ENCODE measurements at places on chromosomes 2 and 18.

DNA sequence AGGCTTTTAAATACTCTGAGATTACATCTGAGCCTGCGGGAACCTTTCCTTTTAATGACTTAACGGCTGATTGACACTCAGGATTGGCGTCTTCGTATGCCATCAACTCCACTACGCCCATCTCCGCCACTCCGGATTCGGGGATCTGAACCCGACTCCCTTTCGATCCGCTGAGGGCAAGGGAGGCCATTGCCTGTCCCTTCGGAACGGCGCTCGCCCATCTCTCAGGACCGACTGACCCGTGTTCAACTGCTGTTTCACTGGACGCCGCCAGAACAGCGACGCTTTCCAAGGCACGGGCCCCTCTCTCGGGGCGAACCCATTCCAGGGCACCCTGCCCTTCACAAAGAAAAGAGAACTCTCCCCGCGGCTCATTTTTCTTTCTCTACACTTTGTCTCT lies 90.4 kb downstream of the PID1 start:
- DNase-seq = no peak

DNA sequence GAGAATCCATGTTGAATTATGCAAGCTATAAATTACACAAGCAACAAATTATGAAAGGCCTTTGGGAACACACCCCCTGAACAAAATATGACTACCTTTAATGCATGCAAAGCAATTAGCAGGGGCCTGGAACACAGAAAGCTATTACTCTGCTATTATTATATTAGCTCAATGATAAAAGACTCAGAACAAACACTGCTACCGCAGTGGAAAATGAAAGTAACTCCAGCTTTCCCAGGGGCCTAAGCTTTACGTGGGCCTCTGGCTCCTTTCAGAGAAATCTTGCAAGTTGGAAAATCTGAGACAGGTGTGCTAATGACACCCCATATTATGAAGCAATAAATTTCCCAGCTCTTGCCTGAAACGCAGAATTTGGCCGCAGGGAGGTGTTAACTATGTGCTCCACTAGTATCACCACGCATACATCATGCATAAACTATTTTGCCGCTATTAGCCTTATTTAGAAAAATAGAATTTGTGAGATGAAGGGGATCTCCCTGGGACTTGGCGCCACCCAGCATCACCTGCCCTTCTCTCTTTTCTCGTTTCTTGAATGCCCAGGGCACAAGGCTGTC lies 321.6 kb upstream of the LYPD1 start:
- DNase-seq = no peak

- no peak for DNase-seq
Observed at GRCh38 chr18:13280070-13280795, 61.7 kb downstream of the LDLRAD4 start.

DNA sequence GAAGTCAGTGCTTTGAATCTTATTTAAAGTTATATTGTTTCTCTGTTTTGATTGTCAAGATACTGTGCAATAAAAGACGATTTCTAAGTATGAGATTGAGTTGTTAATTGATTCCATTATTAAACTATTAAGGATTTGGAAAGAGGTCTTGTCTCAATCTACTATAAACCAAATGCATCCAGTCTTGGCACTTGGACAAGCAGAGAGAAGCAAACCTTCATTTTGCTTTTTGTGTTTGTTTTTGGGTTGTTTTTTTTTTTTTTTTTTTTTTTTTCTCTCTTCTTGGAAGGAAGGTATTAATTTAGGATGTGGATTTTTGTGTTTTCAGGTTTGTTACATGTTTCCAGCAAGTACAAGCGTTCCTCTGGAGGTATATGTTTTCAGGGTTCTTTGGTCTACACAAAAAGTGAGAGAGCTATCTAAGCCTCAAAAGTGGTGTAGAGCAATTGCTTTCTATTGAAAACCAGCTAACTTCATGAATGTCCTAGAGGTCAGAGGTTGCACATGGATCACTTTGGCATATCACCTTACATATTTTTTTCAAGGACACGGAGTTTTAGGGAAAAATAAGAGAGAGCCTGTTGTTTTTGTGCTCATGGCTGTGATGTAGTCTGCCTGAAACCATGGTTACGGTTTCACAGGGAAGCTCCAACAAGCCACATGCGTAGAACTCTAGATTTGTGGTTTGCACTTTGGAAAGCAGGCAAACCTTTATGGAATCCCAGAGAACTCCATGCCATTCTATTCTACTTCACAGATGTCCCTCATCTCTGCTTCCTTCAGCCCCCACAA lies 1.8 kb downstream of the PRKCE start:
- DNase-seq = no peak

GRCh38 chr2:676647-677055 lies 555 bp downstream of the TMEM18 start:
- DNase-seq = no peak

GRCh38 chr18:10743766-10744165 lies 217.9 kb downstream of the NAPG start:
- no peak for DNase-seq

- DNase-seq = no peak
Observed at GRCh38 chr2:118417406-118418120, 329.3 kb downstream of the INSIG2 start.

DNA sequence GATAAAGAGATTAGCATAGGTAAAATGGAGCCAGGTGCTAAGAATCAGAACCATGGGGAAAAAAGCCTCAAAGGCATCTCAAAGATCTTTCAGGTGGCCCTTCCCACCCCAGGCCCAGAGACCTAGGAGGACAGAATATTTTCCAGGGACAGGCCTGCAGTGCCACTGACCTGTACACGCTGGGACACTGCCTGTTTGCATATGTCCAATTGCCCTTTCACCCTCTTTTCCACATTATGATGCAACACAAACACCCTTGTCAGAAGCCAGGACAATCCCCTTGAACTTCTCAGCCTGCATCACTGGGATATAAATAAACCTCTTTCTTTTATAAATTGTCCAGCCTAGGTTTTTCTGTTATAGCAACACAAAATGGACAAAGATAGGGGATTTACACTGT lies 419.1 kb downstream of the TRIB2 start:
- DNase-seq = no peak

- DNase-seq = no peak
Observed at GRCh38 chr18:60021556-60021955, 121.8 kb downstream of the PMAIP1 start.

GRCh38 chr18:59813942-59814341 lies 85.9 kb upstream of the PMAIP1 start:
- no peak for DNase-seq

DNA sequence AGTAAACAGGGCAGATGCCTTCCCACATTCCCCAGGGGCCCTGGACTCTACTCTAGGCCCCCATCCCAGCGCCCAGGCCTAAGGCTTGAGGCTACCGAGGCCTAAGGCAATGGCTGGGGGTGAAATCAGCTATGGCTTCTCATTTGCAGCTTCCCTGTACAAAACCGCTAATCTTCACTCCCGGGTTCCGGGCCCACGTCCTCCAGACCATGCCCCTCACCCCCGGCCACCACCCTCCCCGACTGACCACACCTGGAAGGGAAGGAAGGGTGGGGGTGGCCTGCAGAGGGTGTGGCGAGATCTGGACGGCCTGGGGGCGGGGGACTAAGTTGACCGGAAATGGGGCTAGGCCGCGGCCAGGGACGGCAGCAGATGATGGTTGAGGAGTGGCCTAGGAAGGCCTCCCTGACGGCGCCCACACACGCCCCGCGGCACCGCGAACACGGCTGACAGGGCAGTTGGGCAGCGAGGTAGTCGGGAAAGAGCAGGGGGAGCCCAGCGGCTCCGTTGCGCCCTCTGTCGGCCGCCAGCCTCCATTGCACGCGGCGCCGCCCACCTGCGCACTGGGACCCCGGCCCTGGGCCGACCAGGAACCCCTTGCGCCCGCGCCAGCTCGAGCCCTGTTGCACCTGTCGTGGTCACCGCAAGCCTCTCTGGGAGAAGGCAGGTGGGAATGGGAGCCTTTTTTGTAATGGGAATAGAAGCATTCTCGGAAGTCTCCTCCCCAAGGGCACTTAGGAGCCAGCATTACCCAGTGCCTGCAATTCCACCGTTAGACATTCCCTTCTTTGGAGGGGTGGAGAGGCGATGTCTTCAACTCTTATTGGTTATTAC lies 117.1 kb upstream of the STPG4 start:
- peak; percentile 90 for DNase-seq

DNA sequence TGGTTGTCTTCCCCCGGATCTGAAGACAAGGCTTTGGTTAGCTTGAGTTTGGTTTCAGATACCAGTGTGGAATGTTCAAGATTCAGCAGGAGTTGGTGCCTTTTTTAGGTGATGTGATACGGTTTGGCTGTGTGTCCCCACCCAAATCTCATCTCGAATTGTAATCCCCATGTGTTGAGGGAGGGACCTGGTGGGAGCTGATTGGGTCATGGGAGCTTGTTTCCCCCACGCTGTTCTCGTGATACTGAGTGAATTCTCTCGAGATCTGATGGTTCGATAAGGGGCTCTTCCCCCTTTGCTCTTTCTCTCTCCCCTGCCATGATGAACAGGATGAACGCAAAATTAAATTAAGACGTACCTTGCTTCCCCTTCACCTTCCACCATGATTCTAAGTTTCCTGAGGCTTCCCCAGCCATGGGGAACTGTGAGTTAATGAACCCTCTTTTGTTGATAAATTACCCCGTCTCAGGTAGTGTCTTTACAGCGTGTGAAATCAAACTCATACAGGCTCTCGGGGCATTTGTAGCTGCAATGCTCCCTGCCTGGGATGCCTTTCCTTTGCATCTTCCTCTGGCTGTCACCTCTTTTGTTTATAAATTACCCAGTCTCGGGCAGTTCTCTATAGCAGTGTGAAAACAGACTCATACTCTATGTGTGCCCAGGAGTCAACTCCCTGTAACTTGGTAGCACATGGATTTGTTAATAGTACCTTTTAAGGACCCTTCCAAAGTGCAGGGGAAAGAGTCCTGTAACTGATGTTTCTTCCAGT lies 21.3 kb downstream of the PDCD1 start:
- no peak for DNase-seq

- DNase-seq = no peak
Observed at GRCh38 chr2:17422061-17422460, 96.2 kb downstream of the RAD51AP2 start.

DNA sequence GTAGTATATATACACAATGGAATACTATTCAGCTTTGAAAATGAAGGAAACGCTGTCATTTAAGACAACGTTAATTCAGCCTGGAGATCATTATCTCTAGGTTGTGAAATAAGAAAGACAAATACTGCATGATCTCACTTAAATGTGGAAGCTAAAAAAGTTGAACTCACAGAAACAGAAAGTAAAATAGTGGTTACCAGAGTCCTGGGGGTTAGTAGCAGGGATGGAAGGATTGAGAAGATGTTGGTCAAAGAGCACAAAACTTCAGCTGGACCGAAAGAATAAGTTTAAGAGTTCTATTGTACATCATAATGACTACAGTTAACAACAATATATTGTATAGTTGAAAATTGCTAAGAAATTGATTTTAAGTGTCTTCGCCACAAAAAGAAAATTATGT lies 670.3 kb downstream of the NR4A2 start:
- DNase-seq = no peak

DNA sequence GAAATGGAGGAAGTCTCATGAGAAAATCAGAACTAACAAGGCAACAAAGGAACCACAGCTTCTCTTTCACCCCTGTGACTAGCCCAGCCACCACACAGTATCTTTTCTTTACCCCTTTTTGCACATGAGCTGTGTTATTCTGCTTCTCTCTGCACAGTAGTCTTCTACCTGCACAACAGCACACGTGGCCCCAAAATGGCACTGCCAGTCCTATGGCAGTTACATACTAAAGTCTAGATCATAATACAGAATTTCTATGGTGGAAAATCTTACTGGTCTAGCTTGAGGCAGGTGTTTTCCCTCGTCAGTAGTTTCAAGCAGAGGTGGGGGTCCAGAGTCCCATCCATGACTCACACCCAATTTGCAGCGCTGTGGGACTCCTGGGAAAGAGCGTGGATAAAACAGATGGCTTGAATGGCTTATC lies 177.7 kb downstream of the DIS3L2 start:
- no peak for DNase-seq

DNA sequence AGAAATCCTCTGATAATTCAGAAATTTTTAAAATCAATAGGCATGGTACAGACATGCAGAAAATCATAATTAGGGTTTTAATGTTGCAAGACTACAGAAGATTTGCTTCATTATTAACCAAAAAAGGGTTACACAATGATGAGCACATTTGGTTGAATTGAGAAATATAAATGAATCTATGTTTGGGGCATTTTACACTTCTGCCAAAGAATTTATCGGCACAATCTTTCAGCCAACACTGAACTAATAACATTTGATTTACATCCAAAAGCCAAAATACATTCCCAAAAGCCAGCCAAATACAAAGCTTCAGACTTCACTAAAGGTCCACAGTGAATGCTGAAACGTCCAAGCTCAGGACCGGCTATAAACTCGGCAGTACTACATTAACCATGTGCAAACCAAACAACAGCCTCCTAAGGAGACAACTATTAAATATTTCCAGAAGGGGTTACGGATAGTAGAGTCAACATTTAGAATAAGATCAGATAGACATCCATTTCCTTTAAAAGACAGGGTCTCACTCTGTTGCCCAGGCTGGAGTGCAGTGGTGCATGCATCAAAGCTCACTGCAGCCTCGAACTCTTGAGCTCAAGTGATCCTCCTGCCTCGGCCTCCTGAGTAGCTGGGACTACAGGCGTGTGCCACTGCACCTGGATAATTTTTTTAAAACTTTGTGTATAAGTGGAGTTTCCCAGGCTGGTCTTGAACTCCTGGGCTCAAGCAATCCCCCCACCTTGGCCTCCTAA lies 29.4 kb downstream of the SPRED2 start:
- no peak for DNase-seq

DNA sequence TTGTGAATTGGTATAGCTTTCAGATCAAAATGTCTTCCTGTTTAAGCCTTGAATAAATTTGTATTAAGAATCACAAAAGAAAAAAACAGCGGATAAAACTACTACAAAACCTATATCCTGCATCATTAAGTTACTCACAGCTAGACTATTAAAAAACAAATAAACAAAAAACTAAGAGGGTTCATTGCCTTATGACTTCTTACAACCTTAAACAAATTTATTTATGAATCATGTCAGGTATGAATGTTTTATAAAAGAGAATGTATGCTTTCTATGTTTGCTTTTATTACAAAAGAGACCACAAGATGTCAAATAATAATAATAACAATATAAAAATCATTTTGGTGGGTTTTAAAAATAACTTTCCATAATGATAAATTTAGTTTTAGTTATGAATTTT lies 109.6 kb downstream of the FIGN start:
- no peak for DNase-seq

DNA sequence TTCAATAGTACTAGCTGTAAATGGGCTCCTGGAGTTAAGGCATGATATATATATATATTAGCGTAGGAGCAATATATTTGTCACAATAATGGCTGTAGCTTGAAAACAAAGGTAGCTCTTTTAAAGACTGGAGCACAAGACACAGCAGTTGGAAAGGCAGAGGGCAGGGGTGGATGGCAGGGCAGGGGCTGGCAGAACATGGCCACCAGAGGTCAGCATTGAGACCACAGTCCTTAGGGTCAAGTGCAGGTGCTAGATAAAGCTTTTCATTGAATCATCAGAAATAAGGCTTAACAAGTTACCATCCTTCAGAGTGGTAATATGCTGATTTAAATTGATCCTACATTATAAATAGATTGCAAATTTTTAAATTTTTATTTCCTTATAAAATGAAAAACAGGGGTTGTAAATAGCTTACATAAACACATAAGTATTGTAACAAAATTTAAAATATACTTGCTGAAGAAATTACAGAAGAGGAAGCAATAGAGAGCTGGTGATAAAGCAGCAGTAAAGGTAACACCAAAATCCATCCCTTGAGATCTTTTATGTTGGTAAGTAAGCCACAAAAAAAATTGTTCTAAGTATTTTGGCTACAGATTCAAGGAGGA lies 161.2 kb upstream of the PIEZO2 start:
- DNase-seq = peak; percentile 33

GRCh38 chr2:68995916-68996315 lies 17.1 kb upstream of the ANTXR1 start:
- DNase-seq = no peak
